ENCODE measurements at places on chromosomes 1 and 21.

DNA sequence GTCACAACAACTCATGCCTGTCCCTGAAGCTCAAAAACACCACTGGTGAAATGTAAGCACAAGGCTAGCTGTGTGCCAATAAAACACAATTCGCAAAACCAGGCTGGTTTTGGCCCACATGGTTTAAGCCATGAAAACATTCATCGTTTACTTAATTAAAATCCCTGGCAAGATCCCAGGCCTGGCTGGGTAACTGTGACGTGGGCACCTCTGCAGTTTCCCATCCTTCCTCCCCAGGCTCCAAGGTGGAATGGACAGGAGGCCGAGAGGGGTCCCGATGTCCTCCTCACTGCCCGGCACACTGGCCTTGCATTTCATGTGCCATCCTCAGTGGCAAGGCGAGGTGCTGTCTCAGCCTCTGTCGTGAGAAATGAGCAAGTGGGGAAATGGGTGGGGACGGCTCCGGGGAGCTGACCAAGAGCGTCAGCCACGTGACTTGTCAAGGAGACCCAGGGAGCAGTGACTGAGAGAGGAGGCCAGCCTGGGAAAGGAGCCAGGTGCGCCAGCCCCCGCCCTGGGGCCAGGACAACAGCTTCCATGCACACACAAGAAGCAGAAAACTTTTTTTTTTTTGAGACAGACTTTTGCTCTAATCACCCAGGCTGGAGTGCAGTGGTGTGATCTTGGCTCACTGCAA lies 153.1 kb upstream of the RAB4A start:
- no peak for DNase-seq

DNA sequence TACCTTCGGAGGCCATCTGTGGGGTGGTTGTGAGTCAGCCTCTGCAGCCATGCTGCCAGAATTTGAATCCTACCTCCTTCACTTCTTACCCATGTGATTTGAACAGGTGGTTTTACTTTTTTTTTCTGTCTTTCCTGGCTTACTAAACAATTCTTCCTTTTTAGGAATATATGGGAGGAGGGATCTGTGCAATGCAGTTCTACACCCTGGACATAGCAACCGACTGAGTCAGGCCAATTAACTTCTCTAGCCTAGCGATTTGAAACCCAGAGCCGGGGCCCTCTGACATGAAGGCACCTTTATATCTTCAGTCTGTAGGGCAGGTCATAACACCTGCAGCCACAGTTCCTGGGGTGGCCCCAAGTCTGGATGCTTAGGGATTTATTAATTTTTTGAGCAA lies 83.6 kb downstream of the ST6GALNAC3 start:
- no peak for DNase-seq

GRCh38 chr1:56295949-56296929 lies 283.1 kb downstream of the PLPP3 start:
- DNase-seq = no peak

- no peak for DNase-seq
Measured at GRCh38 chr1:61477301-61477700, 247.6 kb downstream of the TM2D1 start.

DNA sequence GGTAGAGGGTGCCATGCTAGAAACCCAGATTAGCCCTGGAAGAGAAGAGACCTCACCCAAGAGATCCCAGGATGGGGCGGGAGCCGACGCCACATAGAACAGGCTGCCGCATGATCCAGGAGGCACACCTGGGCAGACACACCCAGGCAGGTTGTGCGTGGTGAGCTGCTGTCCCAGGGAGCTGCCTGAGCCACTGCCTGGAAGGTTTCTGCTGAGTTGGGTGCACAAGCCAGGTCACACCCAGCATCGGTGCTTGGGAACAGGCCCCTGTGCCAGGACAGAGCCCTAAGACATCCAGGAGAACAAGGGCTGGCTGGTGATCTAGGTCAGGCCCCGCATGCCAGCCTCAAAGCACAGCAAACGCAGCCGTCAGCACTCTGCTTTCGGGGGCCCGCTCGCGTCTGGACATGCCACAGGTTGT lies 40.2 kb downstream of the CTNNBIP1 start:
- DNase-seq = no peak

GRCh38 chr1:230861489-230861888 lies 6.8 kb downstream of the C1orf198 start:
- no peak for DNase-seq

GRCh38 chr1:164648636-164649035 lies 89.7 kb downstream of the PBX1 start:
- DNase-seq = no peak

DNA sequence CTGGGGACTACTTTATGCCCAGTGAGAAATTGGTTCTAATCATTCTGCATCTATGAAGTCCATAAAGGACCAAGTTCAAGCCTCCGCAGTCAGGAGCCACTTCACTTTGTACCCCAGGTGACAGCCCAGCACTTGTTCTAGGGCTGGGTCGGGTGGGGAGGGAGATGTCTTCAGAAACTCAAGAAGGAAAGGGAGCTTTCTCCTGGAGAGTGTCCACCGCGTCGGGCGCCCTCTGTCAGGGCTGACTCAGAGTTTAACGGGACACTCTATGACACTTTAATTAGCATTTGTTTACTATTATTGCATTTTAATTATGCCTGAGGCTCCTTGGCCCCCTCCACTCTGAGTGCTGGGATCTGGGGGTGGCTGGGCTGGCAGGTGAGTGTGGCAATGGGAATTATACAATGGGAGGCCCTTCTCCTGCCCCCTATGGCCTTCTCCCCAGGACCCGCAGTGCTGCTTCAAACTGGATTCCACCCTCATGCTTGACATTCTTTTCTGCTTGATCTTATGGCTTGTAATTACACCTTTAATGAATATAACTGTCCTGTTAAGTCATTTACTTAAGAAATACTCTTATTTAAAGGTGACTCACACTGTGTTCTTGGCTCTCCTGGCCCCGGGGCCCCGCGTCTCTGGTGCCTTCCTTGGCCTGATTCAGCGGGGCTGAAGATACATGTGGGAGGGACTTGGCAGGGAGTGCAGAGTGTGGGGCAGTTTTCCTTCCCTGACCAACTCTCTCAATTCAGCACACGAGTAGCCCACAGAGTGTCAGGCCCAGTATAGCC lies 136.6 kb downstream of the PLXNA2 start:
- DNase-seq = no peak
